ENCODE measurements at places on chromosomes 7 and 10. TPM values are rescaled to one million over a fixed set of nuclear protein-coding genes. Genes with fewer than 3 reads are reported as not detected.

Gene CALCR
- polyA plus RNA-seq, result 0.07 TPM

Gene OR6V1
- polyA plus RNA-seq, result 0.02 TPM

Gene SUGCT
- polyA plus RNA-seq, result 5.5 TPM

Gene CACNB2
- 3.9 TPM for polyA plus RNA-seq

Gene FFAR4
- polyA plus RNA-seq, result 0.25 TPM

Gene CLRN3
- polyA plus RNA-seq, result 0.23 TPM

Gene CXCL12
- 82.1 TPM for polyA plus RNA-seq

Gene BBS9
- polyA plus RNA-seq, result 6.9 TPM

Gene TEX47
- polyA plus RNA-seq, result not detected

Gene IQUB
- polyA plus RNA-seq, result 0.32 TPM

Gene MINDY3
- 36.1 TPM for polyA plus RNA-seq

Measured in thymus (tissue), 14 donors.